ENCODE measurements at places on chromosomes 7 and 10. TPM values are rescaled to one million over a fixed set of nuclear protein-coding genes. Genes with fewer than 3 reads are reported as not detected.

The RAB18 gene
- 34.9 TPM for total RNA-seq

DNA sequence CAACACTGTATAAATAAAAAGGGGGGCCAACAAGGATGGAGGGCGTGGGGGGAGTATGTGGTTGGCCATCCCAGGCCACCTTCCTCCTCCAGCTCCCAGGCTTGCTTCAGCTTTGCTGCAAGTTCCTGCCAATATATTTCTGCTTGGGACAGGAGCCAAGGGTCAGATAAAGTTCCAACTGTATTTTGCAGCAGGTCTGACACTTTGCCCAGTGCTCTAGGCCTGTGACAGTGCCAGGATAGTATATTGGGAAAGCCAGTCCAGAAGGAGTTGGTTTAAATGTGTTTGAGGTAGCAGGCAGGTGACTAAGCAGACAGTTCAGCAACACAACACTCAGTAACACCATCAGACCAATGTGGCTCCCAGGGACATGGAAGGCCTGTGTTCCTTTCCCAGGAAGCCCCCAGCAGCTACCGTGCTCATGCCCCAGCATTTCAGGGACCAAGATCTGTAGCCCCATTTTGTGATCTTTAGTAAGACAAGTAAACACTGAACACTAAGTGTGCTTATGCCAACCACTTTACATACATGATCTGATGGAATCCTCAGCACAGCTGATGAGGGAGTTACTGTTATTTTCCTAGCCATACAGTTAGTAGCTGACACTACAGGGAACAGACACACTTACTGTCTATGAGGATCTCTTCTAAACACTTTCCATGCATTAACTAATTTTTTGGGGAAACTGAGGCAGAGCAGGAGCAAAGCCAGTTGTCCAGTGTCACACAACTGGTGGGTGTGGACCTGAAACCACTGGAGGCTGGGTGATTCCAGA lies 38.9 kb downstream of the DNAJB12 start:
- peak; percentile 89 for DNase-seq

- no peak for DNase-seq
Measured at GRCh38 chr7:48101968-48102367, 12.9 kb downstream of the UPP1 start.

DNA sequence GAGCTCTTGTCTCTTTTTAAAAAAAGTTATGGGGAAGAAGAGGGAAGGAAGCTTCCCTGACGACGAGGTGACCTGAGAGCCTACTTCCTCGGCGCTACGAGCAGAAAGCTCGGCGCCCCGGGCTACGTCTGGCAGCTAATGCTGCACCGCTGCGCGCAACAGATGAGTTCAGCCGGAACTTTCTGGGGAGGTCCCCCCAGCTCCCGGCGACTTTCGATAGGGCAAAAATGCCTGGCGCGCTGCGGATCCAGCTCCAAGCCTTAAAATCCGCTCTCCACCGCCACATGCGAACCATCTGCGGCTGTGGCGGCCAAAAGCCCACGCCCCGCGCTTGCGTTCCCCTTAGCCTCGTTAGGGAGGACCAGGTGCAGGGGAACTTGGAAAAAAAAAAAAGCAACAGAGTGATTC lies 621 bp downstream of the P4HA1 start:
- no peak for DNase-seq

- peak; percentile 29 for DNase-seq
Measured at GRCh38 chr10:113475381-113475807, 77.5 kb upstream of the HABP2 start.

The ITIH5 gene
- 20.4 TPM for total RNA-seq

GRCh38 chr10:29482591-29483431 lies 152.0 kb downstream of the SVIL start:
- DNase-seq, result peak; percentile 72

- DNase-seq, result no peak
Measured at GRCh38 chr7:120412139-120413050, 139.4 kb downstream of the KCND2 start.

DNA sequence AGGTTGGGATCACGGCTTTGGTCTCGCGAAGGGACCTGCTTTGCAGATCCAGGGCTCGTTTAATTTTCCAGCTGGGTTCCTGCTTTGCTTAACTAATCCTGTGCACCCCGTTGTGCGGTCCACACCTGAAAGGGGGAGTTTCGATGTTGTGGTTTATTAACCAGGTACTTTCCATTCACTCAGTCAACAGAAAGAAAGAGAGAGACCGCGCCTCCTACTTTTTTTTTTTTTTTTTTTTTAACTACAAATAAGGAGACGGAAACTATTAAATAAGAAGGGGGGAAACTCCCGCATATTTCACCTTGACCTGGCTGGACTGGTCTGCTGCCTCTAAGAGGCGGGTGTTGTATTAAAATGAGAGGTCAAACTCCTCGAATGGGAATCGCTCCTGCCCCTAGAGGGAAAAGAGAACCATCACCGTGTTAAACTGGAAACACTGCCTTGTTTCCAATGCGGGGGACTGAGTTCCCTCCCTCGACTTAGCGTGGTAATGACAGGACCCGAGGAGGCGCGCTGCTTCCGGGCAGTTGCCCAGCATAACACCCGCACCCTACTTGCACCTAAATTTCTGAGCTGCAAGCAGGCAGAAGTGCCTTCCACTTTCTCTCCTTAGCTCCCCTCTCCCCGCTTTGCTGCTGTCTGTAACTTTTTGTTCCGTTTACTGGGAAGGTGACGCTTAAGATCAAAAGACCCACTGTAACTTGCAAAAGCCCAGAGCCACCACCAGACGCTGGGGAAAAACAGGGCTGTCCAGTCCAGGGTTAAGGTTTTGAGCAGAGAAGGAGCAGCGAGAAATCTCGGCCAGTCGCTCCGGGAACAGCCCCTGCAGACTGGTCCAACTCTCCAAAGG lies 1.1 kb upstream of the ITGB8 start:
- DNase-seq, result no peak

- DNase-seq, result no peak
Measured at GRCh38 chr10:30425336-30426075, 8.5 kb upstream of the MAP3K8 start.

DNA sequence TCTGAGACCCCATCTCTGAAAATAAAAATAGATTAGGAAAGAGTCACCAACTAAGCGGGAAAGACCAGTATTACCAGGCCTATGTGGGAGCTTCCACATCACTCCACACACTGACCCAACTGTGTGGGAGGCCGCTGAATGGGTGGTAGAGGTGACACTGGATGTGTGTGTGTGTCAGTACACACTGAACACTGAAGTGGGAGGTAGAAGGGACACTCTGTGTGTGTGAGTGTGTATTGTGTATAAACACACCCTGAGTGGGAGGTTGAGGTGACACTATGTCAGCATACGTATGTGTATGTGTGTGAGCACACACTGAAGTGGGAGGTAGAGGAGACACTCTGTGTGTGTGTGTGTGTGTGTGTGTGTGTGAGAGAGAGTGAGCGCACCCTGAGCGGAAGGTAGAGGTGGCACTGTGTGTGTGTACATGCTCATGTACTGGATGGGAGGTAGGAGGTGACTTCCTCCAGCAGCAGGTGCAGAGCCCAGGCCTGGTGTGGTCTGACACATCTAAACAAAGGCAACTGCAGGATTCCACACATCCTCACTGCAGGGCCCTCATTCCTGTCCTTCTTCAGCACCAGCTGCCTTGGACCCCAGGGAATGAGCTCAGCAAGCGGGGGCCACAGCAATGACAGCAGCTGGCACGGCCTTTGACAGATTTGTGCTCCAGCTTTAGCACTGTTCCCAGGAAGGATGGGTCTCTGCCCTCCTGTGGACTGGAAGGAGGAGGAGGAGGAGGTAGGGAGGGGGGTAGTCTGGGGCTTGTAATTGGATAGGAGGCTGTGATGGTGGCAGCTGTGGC lies 26.5 kb upstream of the RBM20 start:
- no peak for DNase-seq

The FAM25C gene
- not detected for total RNA-seq

DNA sequence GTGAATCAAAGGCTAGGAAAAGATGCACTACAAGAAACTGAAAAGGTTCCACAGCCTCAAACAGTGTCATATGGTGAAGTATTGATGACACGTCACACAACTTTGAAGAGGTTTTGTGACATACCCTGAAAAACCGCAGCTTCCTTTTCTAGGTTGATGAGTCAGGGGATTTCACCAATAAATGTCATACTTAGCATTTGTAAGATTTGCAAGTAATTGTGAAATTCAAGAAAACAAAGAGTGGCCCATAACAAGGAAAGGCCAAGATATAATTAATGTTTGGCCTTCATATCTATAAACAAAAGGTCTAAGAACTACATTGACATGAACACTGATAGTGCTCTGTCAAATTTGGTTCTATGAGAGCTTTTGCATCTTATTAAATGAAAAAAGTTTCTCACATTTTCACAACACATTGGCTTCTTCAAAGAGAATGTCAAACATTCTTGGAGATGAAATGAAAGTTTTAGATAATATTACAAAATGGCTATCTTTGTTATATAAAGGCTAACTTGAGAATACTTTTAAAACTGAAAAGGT lies 62.0 kb upstream of the NAMPT start:
- no peak for DNase-seq

- no peak for DNase-seq
Measured at GRCh38 chr10:80465839-80466590, 11.9 kb downstream of the TSPAN14 start.

The TBATA gene
- total RNA-seq, result not detected
